ENCODE measurements at places on chromosomes 5 and 9.

DNA sequence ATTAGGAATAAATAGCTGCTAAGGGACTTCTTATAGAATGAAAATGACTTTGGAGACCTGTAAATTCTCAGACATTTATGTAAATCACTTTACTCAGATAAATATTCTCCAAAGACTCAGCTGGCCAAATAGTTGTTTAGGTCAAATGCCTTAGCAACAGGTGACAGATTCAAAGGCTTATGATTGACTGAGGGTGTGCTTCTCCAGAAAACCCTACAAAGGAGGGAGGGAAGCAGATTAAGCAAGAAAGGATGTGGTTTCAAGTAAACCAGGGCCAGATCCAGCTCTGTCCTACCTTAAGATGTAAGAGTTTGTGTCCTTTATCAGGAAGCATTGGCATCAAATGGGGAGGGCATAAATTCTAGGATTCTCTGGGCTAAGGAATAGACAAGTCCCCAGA is 433.0 kb downstream of the TLE1 start:
- DNase-seq = no peak

- DNase-seq = no peak
These were observed 132.0 kb upstream of the FSTL4 start for GRCh38 chr5:133744051-133744959.

DNA sequence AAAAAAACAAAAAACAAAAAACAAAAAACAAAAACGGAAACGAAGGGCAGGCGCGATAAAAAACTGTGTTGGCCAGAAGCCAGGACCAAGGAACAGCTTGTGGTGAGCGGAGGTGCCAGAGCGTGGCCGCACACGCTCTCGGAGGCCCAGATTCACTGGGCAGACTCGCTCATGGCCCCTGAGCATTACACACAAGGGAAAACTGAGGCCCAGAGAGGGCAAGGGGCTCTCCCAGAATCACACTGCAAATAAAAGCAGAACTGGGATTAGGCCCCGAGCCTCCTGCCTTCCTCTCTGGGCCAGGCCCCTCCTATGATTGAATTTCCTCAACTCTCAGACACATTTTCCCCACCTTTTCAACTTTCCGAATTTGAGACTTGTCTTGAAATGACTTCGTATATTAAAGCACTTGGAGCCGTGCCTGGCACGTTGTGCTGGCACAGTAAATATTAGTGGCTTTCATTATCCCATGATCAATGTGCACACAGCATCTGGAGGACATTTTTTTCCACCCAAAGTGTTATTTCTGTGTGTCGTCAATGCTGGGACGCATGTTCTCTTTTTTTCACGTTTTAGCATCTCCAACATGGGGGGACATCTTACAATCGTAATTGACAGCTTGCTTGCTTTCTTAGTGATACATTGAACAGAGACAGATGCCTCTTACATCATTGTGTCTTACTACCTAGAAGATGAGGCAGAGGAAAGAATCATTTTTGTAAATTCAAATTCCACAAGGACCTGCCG is 7.4 kb downstream of the FIBCD1 start:
- no peak for DNase-seq

GRCh38 chr9:132670457-132671391 is at the start of gene GTF3C4:
TSS of gene GTF3C4 (plus strand) at chr9:132670464. CDS start at chr9:132670599, 135 bp downstream.
- DNase-seq = no peak

DNA sequence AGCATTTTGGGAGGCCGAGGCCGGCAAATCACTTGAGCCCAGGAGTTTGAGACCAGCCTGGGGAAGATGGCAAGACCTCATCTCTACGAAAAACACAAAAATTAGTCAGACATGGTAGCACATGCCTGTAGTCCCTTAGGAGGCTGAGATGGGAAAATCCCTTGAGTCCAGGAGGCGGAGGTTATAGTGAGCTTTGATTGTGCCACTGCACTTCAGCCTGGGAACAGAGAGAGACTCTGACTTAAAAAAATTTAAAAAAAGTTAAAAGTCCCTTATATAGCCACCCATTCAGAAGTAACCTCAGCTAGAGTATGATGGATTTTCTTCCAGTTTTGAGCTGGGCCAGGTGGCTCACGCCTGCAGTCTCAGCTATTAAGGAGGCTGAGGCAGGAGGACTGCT is 72.4 kb downstream of the UGCG start:
- no peak for DNase-seq

- DNase-seq = no peak
These were observed 284.5 kb downstream of the SPATA31D1 start for GRCh38 chr9:82273121-82273520.

DNA sequence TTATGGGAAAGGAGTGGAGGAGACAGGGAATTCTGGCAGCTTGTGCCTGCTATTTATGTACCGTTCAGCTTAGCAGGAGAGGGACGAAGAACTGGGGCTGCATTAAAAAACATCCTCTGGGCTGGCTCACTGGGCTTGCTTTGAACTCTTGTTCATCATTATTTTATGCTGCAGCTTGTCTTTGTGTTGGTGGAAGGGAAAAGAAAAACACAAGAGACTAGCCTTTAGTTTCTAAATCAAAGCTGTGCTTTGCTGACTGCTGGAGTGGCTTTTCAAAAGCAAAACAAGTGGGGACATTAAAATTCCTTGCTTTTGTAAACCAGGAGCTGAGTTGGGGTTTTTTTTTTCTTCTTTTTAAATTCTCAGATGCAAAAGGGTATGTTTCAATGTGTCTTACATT is 5.9 kb upstream of the RGMB start:
- DNase-seq = no peak

DNA sequence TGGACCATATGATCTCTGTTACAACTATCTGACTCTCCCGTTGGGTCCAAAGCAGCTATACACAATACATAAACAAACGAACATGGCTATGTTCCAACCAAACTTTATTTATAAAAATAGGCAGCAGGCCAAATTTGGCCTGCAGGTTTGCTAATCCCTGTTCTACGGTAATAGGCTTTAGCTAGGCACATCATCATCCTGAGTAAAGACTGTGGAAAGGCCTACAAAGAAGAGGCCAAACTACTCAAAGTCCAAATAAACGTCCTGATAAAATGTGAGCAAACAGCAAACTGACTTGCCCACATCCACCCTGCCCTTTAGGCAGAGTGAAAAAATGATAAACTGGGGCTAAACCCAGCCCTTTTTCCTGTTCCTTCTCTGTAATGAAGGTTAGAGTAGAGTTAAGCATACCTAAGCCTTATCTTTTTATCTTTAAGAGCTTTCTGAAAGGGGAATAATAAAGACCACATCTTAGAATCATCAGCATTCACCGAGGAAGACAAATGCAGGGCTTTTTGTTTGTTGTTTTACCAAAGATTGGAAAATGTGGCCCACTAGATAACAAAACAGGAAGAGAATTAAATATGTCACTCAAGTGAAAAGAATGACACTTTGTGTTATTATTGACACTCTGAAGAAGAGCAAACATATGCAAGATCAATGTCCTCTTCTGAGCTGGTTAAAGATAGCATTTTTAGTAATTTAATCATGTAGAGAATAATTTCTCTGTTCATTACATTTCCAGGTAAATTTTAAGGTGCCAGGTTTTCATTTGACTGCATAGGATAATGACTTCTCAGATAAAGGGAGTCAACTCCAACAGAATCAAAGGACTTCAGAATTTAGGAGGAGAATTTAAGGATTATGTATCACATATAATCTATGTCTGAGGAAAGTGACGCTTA is 160.0 kb upstream of the GNA14 start:
- no peak for DNase-seq

GRCh38 chr9:122580360-122580759 is 2.8 kb downstream of the OR1L8 start:
- no peak for DNase-seq

DNA sequence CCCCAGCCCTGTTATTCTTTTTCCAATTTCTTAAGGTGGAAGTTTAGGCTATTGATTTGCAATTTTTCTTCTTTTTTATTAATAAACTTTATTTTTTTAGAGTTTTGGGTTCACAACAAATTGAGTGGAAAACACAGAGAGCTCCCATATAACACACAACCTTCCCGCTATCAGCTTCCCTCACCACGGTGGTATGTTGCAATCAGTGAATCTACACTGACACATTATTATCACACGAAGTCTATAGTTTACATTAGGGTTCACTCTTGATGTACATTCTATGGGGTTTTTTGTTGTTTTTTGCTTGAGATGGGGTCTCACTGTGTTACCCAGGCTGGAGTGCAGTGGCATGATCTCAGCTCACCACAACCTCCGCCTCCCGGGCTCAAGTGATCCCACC is 4.8 kb upstream of the NFX1 start:
- DNase-seq = no peak

DNA sequence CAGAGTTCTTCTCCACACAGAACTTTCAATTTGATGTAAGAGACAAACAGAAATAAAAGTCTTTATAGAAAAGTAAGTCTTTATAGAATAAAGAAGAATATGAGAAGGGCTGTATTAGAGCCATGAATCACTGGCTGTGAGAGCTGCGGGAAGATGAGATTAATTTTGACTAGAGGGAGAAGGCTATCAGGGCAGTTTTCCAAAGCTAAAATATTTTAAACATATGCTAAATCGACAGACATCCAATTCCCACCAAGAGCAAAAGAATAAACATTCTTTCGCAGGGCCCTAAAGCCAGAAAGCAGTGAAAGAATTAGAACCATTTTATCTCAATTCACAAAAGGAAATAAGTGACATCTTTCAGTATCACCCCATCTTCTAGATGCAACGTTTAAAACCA is 208.3 kb upstream of the MAP3K1 start:
- no peak for DNase-seq

- DNase-seq = no peak
These were observed 1.1 kb downstream of the POMT1 start for GRCh38 chr9:131503626-131504465.

All from NCI-H187 (cell line).